Activated CD4-positive, alpha-beta T cell treated with anti-CD3 and anti-CD28 coated beads for 24 hours (primary cell): ENCODE measurements at places on chromosomes 12 and 14.

DNA sequence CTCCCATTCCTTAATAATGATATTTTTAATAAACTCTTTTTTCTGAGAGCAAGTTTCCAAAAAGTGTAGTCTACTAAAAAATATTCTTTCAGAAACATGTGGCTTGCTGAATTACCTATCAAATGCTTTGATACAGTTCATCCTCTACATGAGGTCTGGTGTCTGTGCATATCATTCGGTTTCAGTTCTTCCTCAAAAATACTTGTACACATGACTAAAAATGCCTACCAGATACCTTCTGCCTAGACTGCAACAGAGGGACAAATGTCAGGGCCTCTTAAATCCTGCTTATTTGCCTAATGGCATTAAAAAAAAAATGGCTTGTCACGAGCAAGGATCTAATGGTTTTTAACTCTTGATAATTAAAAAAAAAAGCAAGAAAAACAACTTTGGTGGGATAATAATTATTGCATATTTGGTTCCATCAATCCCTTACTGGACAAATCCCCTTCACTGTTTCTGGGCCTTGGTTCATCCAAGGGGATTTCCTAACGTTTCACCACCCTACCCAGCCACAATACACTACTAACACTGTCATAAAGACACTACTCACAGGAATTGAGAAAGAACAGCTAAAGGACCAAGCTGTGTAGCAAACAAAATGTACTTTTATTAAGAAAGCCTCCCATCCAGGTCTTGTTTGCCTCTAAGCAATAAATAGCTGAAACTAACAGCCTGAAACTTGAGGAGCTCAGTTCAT is 45.7 kb downstream of the PARP11 start:
- DNase-seq = no peak

GRCh38 chr12:2431810-2432209 is 363.0 kb upstream of the FKBP4 start:
- no peak for DNase-seq

DNA sequence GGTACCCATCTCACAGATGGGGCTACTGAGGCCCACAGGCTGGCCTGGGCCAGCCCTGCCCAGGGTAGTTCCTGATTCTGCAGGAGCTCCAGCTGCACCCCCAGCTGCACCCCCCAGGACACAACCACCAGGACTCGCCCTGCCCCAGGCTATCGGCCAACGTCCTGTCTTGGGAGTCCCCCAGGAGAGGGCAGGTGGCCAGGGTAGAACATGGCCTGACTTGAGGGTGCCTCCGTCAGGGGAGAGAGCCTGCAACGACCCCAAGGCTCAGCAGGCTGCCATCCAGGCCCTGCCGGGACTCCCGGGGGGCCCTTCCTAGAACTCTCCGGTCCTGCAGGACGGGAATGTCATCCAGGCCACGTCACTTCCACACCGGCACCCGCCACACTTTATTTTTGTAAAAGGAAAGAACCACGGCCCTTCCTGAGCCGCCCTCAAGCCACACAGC is 15.8 kb downstream of the JAG2 start:
- no peak for DNase-seq

GRCh38 chr14:85313560-85314207 is 216.3 kb upstream of the FLRT2 start:
- no peak for DNase-seq

DNA sequence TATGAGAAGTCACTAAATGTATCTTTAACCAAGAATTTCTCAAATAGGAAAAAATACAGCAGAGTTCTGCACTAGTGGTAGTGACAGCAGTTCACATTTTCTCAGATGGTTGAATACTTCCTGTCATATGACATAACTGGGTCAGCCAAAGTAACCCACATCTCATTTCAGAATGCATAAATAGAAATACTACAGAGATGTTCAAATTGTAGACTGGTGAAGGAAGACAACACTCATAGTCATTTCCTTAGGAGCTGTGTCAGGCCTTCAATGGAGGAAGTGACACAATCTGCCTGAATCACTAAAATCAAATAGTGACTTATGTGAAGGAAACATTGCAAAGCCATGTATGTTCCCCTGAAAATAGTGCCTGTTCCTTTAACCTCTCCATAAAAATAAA is 32.4 kb downstream of the FERMT2 start:
- no peak for DNase-seq

DNA sequence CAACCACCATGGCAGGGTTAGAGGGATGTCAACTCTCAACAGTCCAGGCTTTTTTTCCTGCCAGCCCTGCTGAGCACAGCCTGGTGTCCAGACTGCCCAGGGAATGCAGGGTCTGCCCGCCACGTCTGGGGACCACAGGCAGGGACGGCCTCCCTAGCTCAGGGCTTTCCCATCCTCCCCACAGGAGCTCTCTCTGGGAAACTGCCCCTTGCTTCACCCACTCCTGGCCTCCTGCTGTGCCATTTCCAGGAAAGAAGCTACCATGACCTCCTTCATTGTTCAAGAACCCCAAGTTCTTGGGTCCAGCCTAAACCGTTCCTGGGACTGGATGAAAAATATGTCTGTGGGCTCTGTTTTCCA is 4.8 kb downstream of the SCNN1A start:
- DNase-seq = no peak

- no peak for DNase-seq
Measured at GRCh38 chr12:53950437-53950773, 4.3 kb upstream of the HOXC12 start.

- DNase-seq = no peak
Measured at GRCh38 chr12:58576081-58576480, 344.2 kb downstream of the LRIG3 start.

DNA sequence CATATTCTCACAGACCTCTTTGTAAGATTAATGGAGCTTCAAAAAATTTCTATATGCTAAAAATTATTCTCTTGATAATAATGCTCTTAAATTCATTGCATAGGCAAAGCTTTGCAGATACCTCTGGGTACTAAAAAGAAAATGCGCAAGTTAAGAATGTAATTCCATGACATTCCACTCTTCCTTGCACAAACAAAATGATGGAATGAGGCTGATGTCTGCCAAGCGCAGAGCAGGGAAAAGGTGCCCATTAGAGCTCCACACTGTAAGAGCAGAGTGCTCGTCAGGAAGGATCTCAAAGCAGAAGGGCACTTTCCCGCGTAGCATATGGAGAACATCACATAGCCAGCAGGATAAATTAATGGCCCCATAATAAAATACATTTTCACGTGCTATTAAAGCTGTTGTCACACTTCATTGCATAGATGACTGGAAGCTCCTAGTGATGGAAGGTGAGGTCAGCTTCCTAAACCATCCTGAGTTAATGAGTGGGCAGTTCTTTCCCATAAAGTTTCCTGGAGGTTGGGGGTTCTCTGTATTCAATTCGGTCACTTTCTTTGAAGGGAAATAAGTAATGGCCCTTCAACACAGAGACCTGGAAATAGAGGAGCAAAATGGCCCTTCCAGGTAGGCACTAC is 1058.9 kb downstream of the GALC start:
- no peak for DNase-seq

DNA sequence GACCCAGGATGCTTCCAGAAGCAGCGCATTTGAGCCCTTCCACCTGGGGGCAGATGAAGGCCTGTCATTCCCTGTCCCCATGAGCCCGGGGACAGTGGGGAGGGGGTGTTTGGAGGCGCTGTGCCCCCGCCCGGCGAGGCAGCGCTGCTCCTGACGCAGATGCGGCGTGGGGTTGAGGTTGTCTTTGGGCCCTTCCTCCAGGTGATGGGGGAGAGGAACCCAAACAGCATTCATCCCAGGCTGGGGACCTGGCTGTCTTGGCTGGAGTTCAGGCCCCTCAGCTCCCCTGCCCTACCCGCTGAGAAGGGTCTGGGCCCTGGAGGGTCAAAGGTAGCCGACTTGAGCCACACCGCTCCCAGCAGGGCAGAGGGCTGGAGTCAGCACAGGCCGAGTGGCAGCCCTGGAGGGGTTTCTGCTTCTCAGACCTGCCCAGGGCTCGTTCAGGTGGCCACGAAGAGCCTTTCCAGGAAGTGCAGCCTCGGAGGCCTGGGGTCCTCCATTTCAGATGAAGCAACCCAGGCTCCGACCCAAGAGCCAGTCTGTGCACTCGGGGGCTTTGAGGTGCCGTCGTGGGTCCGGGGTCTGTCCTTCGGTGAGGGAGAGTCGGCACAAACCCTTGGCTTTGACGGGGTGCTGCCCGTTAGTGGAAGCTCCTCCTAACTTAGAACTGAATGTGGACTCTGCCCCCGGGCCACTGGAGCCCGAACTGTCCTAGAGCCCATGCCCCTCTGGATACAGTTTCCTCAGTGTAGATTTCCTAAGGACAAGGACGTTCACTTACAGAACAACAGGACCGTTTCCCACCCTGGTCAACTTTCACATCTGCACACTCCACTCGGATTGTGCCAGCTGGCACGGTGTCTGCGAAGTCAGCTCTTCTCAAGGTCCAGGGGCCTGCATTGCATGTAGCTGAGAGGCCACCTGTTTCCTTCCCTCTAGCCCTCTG is 16.1 kb downstream of the ACADS start:
- DNase-seq = no peak

DNA sequence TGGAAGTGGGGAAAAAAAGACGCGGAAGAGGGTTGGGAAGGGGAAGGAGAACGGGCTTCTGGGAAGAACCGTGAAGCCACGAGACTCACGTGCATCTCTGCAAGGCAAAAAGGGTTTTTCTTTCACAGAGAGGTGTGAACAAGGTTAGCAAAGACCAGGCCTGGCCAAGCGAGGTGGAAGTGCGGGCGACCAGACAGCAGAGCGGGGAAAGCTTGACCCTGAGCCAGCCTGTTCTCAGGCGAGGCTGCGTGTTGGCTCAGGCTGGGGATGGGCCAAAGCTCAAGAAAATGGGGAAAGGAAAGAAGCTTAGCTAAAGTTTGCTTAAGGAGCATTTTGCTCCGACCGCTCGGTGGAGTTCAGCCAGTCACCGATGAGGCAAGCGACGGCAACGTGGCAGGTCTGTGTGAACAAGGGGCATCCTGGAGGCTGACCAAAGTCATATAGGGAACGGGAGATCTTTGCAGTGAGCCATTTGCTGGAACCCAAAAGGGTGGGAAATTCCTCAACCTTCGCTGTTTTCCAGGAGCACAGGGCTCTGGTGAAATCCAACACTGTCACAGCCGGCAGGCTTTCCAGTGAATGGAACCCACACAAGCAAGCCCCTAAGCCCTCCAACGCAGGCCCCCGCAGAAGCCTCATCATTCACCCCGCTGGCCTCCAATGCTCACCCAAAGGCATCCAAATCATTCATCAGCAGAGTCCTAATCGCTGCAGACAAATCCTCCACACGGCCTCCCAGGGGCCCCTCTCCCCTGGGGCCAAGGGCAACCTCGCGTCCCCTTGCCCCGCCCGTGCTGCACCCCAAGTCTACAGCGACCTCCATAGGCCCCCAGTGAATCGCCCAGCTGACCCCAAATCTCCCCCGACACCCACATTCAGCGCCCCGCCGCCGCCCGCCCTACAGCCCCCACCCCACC is 754 bp downstream of the ZNF605 start:
- DNase-seq = no peak

- DNase-seq = no peak
Measured at GRCh38 chr12:95594136-95594535, 42.9 kb upstream of the USP44 start.

DNA sequence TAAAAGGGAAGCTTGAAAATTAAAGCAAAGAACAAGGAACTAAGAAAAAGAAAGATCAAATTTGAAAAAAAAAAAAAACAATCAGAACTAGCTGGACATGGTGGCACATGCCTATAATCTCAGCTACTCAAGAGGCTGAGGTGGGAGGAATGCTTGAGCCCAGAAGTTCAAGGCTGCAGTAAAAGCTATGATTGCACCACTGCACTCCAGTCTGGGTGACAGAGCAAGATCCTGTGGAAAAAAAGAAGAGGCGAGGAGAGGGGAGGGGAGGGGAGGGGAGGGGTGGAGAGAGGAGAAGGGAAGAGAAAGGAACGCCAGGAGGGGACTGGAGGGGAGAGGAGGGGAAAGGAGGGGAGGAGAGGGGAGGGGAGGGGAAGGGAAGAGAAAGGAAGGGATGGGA is 43.0 kb downstream of the EEA1 start:
- no peak for DNase-seq

GRCh38 chr12:131808744-131809371 is 19.3 kb upstream of the MMP17 start:
- DNase-seq = no peak

DNA sequence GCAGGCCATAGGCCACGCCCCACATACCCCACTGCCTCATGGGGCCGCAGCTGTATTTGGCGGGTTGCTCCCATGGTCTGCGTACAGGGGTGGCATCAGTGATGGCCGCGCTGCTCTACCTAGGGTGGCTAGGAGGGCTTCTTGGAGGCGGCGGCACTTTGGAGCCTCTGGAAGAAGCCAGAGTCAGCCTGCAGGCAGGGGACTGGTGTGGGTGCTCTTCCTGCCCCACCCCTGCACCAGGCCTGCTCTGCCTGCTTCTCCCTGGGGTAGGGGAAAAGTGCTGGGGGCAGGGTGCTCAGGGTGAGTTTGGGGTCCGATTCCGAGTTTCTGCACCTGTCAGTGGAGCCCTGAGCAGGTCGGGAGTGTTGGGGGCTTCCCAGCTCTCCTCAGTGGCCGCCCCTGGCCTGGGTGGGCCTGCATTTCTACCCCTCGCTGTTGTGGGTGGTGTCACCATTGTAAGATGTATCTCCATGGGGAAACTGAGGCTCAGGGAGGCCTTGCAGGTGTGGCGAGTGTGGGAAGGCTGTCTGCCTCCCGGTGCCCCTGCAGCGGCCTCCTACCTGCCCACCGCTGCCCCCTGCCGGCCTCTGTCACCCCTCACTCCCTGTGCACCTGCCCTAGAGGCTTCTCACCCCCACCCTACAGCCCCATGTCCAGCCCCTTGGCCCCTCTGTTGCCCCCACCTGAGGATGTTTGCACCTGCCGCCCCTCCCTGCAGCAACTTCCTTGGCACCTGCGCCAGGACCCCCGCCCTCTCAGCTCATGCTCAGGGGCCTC is 5.5 kb downstream of the CEP170B start:
- DNase-seq = peak; percentile 38

- DNase-seq = no peak
Measured at GRCh38 chr12:19044430-19044829, 85.1 kb upstream of the PLEKHA5 start.

- DNase-seq = no peak
Measured at GRCh38 chr12:46174061-46174662, 94.7 kb downstream of the SLC38A1 start.

DNA sequence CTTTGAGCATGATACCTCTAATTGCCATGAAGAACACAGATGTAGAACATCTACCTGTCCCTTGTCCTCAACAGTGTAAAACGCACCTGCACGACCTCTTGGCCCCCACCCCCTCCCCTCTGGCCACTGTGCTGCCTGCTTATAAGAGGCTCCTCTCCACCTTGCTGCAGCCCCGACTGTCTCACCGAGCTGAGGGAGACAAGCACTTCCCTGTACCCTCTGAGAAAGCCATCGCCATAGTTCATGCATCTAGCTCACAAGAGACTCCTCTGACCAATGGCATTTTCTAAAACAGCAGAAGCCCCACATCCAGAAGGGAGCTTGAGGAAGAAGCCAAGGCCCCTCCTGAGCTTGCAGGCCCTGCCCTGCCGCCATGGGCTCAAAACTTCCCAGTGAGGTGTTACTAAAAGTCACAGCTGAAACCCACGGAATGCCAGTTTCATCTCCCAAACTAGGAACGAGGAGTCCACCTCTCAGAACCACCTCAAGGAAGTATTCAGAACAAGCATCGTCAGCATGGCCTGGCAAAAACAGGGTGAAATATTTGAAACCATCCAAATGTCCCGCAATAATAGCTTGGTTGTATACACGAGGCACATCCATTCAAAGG is 21.5 kb upstream of the ANO2 start:
- DNase-seq = no peak

GRCh38 chr12:6367065-6367968 is 8.0 kb downstream of the SCNN1A start:
- no peak for DNase-seq

GRCh38 chr12:75190846-75191245 is 18.8 kb downstream of the KCNC2 start:
- DNase-seq = no peak

GRCh38 chr12:452667-453210 is 7.0 kb upstream of the B4GALNT3 start:
- peak; percentile 64 for DNase-seq
